Left renal cortex interstitium (tissue), 4 donors: ENCODE measurements at places on chromosomes 16 and 17.

DNA sequence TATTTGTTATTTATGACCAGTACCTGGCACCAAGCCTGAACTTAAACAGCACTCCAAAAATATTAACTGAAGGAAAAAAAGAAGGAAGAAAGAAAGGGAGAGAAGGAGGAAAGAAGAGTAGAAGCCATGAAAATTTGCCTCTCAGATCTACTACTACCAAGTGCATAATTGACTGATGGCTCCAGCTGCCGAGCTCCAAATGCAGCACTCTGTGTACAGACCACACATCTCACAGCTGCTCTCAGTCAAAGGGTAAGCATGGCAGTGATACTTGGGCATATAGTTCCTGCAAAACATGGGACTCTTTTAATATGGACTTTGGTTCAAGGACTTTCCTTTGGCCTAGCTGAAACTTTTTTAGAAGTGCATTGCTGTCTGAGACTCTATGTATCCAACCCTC lies 44.0 kb upstream of the NOG start:
- no peak for DNase-seq

- DNase-seq = no peak
Measured at GRCh38 chr16:7843261-7843660, 510.6 kb downstream of the RBFOX1 start.

GRCh38 chr16:23384878-23385277 lies 68.1 kb downstream of the COG7 start:
- DNase-seq = no peak

DNA sequence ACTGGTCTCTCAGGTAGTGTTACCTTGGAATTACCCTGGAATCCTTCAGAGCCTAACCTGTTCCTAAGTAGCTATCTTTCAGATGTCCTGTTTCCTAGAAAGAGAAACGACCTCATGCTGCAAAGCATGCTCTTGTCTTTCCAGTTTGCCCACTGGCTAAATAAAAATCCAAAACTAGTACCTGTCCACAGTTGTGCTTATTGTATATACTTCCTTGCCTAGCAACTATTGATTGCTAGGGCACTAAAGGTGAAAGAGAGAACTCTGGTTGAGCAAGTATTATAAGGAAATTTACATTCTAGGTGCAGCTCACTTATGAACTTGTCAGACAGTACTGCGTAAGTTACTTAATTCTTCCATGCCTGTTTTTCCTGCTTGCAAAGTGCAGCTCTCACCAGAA lies 38.5 kb downstream of the LIG3 start:
- no peak for DNase-seq

GRCh38 chr17:78897664-78898047 lies 5.3 kb downstream of the CEP295NL start:
- no peak for DNase-seq

DNA sequence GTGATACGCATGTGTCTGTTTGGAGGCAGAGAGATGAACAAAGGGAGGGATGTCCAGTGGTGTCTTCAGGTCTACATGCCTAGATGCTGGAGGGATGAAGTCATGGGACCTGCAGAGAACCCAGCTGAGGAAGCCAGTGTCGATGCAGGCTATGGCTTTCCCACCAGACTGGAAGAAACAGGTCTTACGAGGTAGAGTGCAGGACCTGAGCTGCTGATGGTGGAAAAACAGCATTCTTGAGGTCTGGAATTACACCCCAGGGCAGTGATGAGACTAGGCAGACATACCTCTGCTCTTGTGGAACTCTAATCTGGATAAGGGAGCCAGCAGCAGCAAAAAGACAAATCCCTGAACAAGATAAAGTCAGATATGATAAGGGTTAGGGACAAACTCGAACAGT lies 37.4 kb downstream of the ARSG start:
- no peak for DNase-seq

- DNase-seq = no peak
Measured at GRCh38 chr16:2748757-2749455, 3.5 kb upstream of the SRRM2 start.

GRCh38 chr16:2308089-2308962 lies 32.2 kb downstream of the ABCA3 start:
- no peak for DNase-seq

DNA sequence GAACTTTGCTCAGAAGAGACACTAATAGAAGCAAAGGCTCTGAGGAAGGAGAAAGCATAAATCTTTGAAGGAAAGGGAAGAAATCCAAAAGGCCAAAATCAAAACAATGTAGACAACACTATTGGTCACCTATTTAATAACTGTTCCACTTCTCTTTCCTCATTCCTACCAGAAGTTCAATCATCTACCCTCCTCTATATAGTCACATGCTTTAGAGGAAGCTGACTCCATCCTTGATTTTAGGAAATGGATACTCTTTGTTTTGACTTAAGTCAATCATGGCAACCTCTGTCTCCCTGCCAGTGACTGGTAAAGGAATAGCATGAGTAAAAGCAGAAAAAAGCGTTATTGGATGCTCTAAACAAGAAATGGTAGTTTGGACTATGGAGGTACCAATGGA lies 7.3 kb downstream of the BRIP1 start:
- no peak for DNase-seq

DNA sequence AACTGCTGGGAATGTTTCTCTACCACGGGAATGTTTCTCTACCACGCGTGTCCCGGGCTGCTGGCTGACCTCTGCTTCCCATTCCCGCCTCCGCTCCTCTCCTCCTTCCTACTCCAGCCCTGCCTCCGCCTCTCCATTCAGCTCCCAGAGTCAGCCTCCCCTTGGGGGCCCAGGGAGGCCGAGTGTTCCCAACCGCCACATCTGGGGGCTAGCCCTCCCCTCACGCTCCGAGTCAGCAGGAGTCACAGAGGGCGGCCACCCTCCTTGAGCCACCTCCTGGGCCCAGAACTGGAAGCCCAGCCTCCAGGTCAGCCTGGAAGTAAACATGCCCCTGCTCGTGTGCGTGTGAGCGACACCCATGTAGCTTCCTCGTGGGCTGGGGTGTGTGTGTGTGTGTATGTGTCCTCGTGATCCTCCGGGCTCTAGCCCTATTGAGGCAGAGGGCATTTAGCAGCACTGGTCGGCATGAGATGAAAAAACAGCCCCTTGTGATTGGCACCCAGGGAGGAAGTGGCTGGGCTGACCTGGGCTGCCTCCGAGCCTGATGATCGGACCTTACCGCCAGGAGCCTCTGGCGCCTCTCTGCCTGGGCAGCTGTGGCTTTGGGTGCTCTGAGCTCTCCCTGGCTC lies 7.3 kb downstream of the CYGB start:
- DNase-seq = no peak
